ENCODE measurements at places on chromosomes 4 and X.

DNA sequence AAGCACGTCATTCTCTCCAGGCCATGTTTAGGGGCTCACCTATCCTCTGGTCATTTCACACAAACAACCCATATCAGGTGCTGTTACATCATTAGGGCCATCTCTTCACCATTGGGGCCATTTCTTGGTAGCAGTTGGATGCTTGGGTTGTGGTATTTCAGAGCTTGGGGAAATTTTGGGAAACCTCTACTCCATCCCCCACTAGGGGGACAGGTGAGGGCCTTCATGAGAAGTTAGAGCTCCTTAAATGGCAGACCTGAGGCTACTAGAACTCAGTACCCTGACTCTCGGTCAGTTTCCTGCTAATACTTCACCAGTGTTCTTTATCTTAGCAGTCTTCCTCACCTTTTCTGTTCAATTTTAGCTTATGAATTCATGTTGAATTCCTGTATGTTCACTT, 50.2 kb downstream of the ZNF827 start:
- DNase-seq = no peak

GRCh38 chr4:82839624-82840023, 41.0 kb upstream of the SCD5 start:
- no peak for DNase-seq

DNA sequence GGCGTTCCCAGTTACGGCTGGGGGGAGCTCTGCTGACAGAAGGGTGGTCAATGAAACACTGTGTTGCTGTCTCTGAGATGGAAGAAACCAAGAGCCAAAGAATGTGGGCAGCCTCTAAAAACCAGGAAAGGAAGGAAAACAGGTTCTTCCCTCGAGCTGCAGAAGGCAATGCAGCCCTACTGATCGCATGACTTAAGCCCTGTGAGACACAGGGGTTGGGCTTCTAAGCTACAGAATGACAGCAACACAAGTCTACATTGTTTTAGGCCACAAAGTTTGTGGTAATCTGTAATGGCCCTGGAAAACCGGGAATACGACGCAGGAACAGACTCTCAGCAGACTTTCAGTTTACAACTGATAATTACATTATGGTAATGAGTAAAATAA, 38.2 kb upstream of the MTNR1A start:
- DNase-seq = no peak

DNA sequence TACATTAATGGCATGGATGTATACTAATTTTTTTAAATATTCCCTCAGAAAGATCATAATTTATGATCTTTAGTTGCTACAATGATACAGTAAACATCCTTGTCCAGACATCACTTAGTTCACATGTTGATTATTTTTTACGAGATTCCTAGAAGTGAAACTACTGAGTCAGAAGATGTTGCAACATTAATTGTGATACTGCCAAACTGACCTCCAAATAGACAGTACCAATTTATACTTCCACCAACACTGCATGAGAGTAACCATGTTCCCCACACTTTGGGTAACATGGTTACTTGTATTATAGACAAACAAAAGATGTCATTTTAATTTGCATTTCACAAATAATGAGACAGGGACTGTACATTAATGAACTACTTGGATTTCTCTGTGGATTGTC, 19.6 kb downstream of the RCHY1 start:
- DNase-seq = no peak

- DNase-seq = no peak
These were observed 22.3 kb downstream of the COX7B2 start for GRCh38 chr4:46886711-46887110.

DNA sequence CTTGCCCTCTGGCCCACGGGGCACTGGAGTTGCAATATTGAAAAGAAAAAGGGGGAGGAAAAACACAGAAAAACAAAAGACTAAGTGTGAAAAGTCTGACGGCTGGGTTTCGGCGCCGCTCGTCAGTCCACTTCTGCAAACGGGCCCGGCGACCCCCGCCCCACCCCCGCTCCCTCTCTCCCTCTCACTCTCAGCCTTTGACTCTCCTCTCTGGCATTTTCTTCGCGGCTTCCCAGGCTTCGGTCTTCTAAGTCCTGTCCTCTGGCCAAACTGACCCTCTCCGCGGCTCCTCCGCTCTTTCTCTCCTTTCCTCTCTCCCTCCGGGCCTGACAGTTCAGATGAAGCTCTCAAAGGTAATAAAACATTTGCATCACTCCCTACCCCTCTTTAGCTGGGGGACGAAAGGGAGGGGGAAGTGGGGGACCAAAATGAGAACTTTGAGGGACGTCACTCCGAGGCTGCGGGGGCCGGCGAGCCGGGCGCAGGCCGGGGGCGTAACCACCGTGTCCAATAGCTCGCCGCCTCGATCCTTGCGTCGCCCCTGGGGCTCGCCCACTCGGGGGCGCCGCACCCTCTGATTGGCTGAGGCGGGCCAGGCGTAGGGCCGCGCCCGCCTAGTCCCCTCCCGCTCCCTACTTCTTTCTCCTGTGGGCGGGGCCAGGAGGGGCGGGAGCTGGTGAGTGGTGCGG, at the start of gene NKX6-1:
Gene NKX6-1 (minus strand): TSS at position 358 of the 689 bp plus-strand sequence. CDS start 1,064 bp downstream, outside the sequence.
- no peak for DNase-seq

DNA sequence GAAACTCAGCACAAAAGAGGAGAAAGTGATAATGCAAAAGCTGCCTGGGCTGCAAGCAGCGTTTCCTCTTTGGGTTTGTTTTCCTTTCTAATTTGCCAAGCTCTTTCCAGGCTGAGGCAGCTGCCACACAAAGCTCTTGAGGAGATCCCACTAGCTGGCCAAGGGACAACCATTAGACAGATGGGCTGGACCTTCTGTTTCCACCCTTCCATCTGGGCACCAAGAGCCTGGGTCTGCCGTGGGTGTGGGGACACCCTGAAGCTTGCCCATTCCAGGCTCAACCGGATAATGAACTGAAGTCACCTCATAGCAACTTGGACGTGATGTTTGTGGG, 194.6 kb upstream of the C1QTNF7 start:
- no peak for DNase-seq

- DNase-seq = no peak
These were observed 95.9 kb downstream of the PDS5A start for GRCh38 chr4:39881789-39882188.

DNA sequence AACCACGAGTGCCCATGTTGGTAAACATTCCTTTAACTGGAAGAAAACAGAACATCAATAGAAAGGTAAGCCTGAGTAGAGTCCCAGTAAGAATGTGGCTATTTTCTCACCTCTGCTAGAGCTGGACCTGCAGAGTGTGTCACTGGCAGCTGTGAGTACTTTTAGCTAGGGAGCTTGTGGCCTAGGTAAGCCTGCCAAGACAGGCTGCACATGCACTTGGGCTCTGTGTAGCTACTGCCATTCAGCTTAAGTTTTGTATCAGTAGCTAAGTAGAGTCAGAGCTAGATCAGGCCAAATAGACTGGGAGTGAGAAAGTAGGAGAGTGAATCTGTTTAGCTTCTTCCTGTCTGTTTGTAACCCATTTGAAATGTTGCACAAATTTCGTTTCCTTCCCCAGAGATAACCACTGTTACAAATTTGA, 35.3 kb downstream of the RBPJ start:
- no peak for DNase-seq

- no peak for DNase-seq
These were observed 94.7 kb upstream of the NAP1L5 start for GRCh38 chr4:88792268-88792781.

DNA sequence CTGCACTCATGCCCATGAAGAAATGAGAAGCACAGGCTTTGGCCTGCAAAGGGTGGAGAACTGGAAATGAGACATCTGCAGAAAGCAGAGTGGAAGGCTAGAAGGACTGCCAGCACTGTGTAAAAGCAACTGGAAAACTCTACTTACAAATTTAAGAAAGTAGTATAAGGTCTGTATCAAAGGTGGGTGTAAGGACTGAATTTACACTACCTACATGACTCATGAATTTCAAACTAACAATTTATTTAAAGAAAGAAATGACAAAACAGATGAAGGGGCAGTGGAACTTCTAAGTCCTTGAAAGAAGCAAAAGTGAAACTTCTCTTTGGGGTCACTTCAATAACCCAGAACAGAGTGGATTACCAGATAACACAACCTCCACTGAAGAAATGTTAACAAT, 71.2 kb downstream of the SLC10A7 start:
- DNase-seq = no peak

- DNase-seq = no peak
These were observed 43.2 kb upstream of the FUNDC1 start for GRCh38 chrX:44585866-44586265.

DNA sequence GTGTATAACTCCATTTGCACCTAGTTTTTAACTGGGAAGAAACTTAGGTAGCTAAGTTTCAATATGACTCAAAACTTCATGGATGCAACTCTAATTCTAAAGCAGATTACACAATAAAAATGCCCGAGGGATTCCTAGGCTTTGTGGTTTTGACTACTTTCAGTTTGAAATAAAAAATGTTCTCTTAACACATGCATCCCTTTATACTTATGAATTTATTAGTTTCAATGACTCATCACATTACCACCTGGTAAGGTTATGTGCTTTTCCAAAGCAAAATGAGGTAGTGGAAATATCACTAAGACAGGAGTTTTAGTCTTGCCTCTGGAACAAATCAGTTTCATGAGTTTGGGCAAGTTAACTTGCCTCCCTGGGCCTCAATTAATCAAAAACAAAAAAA, 125.5 kb downstream of the OPHN1 start:
- DNase-seq = no peak

- no peak for DNase-seq
These were observed 2.7 kb downstream of the PLS3 start for GRCh38 chrX:115563633-115564162.

GRCh38 chr4:8182858-8183725, 16.0 kb upstream of the SH3TC1 start:
- no peak for DNase-seq

GRCh38 chr4:65510976-65511375, 159.3 kb downstream of the EPHA5 start:
- no peak for DNase-seq

DNA sequence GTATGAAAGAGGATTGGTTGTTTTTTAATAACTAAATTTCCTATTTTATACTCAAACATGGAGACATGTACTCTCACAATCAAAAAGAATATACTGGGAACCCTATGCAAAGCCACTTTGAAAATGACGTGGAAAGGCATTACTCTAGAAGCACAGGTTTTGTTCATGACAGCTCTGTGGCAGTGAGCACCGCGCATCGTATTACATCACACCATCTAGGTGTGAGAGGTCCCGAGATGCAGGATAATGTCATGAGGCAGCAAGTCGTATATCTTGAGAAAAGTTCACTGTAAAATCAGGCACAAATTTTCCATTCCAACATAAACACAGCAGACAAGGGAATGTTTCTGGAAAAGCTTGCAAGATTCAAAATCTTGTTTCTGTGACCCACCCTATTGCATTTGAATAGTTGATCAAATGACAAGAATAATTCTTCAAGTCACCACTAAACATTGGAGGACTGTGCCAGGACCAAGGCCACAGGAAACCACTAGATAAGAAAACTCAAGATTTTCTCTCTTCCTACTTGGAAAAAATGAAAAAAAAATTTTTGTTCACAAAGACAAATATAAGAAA, 127.6 kb downstream of the LDB2 start:
- DNase-seq = no peak

- no peak for DNase-seq
These were observed 40.2 kb downstream of the ABCB7 start for GRCh38 chrX:75115707-75116413.

- no peak for DNase-seq
These were observed 16.2 kb downstream of the SPOCK3 start for GRCh38 chr4:167218022-167218608.

- DNase-seq = no peak
These were observed 14.9 kb upstream of the PDE5A start for GRCh38 chr4:119643306-119644042.

DNA sequence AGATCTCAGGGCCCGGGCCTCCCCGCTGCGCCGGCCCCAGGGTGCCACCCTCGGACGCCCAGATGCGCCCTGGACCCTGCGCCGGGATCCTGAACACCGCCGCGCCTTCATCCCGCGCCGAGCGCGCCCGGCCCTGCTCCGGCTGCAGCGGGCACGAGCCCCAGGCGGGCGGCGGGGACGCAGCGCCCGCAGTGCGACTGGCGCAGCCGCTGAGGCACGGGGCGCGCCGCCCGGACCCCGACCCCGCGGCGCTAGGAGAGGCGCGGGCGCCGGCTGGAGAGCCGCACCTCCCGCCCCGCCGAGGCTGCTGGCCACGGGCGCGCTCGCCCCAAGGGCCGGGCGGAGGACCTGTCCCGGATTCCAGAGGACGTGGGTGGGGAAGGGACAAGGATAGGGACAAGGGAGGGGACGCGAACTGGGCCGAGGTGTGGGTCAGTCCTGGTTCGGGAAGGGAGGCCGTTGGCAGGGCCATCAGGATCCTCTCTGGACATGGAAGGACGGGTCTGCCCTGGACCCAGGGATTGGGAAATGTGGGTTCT, 1.1 kb downstream of the ZFYVE28 start:
- no peak for DNase-seq

GRCh38 chrX:119638725-119639471, 32.7 kb upstream of the NKRF start:
- DNase-seq = no peak

GRCh38 chrX:103187953-103188475, 26.9 kb upstream of the BEX4 start:
- no peak for DNase-seq

All from central memory CD4-positive, alpha-beta T cell (primary cell).